ENCODE measurements at places on chromosomes 11 and 22. TPM values are rescaled to one million over a fixed set of nuclear protein-coding genes. Genes with fewer than 3 reads are reported as not detected.

DNA sequence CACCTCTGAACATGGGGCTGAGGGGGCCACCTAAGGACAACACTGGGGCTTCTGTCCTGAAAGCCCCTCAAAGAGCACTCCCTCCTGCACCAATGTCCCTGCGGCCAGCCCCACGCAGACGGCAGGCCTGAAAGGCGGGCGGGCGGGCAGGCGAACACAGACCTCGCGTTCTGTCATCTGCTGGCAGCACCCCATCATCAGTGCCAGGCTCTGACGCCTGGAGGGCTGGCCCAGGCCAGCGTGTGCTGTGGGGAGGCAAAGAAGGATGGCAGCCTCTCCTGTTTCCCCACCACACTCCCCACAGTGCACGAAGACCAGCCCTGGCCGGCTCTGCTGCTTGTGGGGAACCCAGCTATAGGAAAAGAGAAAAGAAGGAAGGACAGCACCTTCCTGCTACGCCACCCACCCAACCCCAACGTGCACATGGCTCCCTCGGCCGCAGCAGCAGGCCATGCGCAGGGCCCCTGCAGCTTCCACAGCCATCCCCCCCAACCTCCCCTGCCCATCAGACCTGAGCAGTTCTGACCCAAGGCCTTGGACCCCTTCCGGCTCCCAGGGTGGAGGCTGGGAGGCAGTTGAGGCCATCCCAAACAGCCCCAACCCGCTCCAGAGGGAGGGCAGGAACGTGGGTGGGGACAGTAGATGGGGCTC is 3.5 kb downstream of the SBF1 start:
- DNase-seq, result no peak

DNA sequence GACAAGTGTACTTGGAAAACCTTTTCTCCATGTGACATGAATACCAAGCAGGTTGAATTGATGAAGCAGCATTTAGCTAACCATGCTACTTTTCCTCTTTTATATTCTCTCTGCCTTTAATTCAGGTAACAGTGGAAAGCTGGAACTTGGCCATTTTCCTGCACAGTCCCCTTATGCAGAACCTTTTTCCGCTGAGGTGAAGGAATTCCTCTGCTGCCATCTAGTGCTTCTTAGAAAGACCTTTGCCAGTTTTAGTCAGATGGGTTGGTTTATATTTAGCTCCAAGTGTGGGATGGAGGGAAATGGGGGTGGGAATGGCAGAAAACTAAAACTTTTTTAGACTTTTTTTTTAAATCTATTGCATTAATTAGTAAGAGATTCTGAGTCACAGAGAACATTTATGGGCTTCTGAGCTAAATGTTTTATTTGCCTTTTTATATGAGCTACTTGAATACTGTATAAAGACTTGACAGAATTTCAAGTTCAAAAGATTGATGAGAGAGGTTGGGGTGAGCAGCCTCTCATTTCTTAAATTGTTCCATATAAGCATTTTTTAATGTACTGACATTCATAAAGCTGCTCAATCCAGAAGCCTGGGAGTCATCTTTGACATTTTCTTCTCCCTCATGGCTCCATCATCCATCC is 153.9 kb upstream of the ZC3H12C start:
- no peak for DNase-seq

GRCh38 chr11:106249617-106250239 is 172.3 kb downstream of the AASDHPPT start:
- DNase-seq, result no peak

DNA sequence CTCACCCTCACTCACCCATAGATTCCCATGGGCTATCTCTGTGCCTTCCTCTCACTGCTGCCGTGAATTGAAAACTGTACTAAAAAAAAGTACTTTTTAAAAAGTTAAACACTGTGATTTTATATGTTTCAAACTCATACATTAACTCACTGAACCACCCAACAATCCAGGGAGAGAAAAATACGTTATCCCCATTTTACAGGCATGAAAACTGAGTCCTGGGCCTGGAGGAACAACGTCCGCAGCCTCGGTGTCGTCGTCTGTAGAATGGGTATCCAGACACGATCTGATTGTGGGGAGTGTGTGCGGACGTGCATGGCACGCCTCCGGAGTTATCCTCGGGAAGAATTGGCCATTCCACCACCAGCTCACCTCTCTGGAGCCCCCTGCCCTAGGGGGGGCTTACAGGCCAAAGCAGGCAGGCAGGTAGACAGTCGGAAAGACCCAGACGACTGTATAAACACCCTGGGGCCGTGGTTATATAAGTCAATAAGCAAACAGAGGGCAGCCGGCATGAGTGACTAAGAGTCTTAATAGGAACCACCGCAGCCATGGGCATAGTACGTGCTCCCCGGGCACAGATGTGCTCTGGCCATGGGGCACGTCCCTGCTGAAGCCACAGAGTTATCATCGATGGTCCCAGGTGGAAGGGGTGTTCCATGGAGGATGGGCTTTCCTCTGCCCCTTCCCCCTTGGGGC is 7.1 kb upstream of the PDGFB start:
- no peak for DNase-seq

- DNase-seq, result no peak
These were observed 22.7 kb upstream of the PARVG start for GRCh38 chr22:44157916-44158618.

DNA sequence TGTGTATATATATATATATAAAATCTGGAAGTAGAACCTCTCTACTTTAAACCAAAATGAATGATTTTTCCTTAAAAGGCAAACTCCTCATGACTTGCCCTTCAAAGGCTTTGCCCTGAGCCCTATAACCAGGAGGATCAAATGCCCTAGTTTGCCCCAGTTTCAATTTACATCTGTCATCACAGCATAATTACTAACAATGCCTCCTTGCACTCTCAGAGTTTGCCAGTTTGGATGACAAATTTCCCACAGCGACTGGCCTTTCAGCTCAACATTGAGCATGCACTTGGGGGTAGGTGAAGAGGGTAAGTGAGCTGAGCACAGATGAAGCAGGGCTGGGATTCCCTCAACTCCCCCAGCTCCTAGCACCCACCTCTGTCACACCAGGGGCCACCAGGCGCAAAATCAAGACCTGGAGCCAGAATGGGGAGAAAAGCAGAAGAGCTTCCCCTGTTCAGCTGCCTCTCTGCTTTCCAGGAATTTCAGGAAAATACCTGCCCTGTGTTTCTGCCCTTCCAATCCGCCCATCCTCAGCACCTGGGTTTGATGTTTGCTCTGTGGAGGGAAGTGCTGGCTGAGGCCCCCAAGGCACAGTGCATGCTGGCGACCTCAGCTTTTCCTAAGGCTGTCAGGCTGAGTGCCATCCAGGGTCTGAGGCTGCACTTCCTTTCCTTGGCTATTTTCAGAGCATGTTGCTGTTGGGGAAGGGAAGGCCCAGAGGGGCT is 67.5 kb downstream of the ADAMTS15 start:
- no peak for DNase-seq

GRCh38 chr22:30922151-30922611 is 46.4 kb downstream of the MORC2 start:
- peak; percentile 77 for DNase-seq

- no peak for DNase-seq
These were observed 21.3 kb upstream of the MTNR1B start for GRCh38 chr11:92948116-92948515.

DNA sequence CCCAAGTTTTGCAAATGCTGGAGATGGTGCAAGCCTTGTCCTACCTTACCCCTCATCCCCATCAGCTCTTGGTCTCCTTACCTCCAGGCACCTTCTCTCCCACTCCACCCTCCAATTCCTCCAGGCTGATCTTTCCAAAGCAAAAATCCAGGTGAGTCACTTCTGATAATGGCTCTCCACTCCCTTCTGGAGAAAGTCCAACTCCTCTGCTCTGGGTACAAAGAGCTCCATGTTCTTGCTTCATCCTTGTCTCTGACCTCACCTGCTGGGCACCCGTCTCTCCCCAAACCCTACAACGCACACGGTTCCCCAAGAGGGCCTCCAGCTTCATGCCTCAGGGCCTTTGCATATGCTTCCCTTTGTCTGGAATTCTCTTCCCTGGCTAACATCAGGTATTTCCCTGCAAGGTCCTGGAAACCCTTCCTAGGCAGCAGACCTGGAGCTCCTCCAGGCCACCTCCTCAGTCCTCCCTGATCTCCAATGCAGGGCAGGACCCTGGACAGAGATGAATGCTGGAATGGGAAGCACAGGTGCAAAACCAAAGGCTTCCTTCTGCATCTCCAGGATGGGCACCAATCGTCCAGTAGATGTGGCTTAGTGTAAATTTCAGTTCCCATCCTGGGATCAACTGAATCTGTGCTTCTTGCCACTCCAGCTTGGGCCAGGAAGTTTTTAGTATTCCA is 22.7 kb downstream of the IFT27 start:
- DNase-seq, result peak; percentile 47

GRCh38 chr22:42785706-42786499 is 65.2 kb upstream of the A4GALT start:
- no peak for DNase-seq

DNA sequence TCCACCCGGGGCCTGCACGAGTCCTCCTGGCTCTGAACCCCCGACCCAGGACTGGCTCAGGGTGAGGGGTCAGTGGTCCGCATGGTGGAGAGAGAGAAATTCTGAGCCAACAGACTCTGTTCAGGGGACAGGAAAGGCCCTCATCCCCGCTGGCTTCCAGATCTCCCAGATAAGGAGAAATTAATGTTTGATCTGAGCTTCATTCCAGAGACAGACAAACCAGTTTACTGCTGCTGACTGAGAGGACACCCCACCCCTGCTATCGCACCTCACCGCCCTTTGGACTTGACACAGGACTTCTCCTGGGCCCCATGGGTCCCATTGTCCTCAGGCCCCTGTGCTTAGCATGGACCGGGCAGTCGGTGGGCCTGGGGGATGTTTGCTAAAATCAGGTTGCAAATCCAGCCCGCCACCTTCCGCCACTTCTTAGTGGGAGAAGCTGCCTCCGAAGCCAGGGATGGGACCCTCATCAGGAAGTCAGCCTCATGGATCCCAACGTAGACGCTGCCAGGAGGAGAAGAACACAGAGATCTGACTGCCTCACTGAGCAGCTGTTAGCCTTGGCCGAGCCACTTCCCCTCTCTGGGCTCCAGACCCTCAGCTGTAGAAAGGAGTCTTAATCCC is 11.2 kb upstream of the UPK3A start:
- no peak for DNase-seq

The ART5 gene
- total RNA-seq, result 1.4 TPM

The CEP126 gene
- total RNA-seq, result 1.5 TPM

The C11orf54 gene
- 19.9 TPM for total RNA-seq

The KDM4E gene
- total RNA-seq, result not detected

The ARHGAP20 gene
- 0.19 TPM for total RNA-seq

The DERL3 gene
- total RNA-seq, result 2.2 TPM

All from cardiac septum (tissue), 1 donor.